ENCODE measurements at places on chromosomes 13 and 19. TPM values are rescaled to one million over a fixed set of nuclear protein-coding genes. Genes with fewer than 3 reads are reported as not detected.
A peak's percentile ranks its signal among the peaks of the same experiment; 100 is the strongest.

Gene NAPSA
- 0.52 TPM for total RNA-seq

Gene BCAM
- 161 TPM for total RNA-seq

Gene NTN5
- total RNA-seq, result 0.52 TPM

GRCh38 chr13:93227878-93228642 lies 1.5 kb downstream of the GPC6 start:
- DNase-seq, result peak; percentile 88

DNA sequence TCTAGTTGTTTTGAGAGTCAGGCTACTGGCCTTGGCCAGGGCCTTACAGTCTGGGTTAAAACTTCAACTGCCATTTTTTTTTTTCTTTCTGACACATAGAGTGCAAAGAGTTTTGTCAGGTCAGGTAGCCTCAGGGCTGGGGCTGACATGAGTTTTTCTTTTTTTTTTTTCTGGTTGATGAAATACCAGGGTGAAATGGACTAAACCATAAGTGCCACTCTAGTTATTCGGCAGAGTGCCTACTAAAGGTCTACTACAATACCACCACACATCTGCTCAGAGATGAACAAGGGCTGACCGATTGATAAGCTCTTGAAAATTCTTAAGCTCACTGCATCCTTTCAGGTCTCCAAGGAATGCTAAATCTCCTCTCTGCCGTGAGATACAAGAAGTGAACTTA lies 4.4 kb upstream of the ZNF320 start:
- no peak for DNase-seq

DNA sequence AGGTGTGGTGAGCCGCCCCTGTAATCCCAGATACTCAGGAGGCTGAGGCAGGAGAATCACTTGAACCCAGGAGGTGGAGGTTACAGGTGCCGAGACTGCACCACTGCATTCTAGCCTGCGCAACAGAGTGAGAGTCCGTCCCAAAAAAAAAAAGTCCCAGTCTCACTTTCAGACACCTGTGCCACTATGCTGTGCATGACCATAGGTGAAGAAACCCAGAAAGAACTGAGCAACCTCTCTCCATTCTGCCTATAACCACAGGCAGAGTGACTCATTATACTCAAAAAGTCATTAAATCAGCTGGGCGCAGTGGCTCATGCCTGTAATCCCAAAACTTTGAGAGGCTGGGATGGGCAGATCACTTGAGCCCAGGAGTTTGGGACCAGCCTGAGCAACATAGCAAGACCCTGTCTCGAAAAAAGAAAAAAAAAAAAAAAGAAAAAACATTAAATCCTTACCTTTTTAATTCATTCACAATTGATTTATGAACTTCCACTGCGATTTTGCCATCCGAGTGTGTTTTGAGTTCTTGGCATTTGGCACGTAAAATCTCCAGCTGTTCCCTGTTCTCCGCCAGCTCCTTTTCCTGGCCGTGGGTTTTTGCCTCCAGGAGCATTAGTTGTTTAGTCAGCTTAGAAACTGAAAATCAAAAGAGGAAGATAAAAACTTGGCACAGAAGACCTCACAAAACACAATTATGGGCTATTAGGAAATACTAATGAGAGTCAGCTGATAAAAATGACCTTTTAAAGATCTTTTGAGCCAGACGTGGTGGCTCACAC lies 45.5 kb upstream of the SLC7A9 start:
- DNase-seq, result no peak

GRCh38 chr19:11382898-11383705 lies 1.0 kb downstream of the EPOR start:
- peak; percentile 86 for DNase-seq

DNA sequence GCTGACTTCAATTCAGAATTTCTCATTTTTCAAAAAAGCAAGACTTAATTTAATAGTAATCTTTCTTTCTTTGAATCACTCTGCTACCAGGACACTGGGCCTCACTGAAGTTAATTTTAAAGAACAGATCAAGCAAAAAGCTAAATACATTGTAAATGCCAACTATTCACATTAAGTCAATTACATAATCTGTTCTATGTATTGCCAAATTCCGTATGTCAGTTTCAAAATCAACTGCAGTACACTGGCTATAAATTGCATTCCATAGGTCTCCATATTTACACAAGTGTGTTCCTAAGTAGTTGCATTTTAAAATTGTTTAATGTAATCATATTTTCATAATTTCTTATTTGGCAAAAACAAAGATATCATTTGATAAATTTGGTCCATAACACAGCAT lies 10.1 kb downstream of the FOXO1 start:
- no peak for DNase-seq

Data from aorta (tissue), 5 donors.